ENCODE measurements at places on chromosomes 7 and 10. TPM values are rescaled to one million over a fixed set of nuclear protein-coding genes. Genes with fewer than 3 reads are reported as not detected.

The TCF7L2 gene
- polyA plus RNA-seq, result 1.8 TPM

The SPDYE5 gene
- 0.58 TPM for polyA plus RNA-seq

DNA sequence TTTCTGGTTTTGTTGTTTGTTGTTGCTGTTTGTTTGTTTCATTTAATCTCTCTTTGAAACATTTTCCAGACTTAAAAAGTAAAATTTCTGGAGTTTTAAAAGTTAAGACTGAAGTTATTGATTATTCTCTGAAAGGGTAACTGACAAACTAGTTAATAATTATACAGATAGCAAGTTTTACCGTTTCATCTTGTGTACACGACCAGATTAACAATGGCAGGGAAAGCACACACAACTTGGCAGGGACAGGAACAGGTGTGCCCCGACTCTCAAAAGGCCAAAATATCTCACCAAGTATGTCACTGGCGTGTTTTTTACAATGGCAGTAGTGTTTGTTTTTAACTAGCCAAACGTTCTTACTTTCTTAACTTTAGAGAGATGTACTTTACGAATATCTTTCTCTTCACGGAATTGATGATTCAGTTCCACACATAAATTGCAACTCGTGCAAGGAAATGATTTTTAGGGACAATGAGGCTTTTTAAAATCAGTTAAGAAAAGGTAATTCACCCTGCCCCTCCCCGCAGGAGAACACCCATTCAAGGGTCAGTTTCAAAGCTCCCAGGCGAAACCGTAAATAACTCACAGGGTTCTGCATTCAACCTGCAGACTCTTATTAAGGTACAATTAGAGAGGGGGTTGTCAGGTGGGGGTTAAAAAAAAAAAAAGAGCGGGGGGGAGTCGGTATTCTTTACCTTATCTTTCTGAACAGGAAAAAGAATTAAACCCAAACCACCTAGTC lies 3.5 kb downstream of the CTBP2 start:
- DNase-seq, result no peak

GRCh38 chr10:101297901-101298486 lies 56.0 kb upstream of the BTRC start:
- DNase-seq, result peak; percentile 76

GRCh38 chr10:90526721-90527120 lies 331.1 kb downstream of the HTR7 start:
- no peak for DNase-seq

DNA sequence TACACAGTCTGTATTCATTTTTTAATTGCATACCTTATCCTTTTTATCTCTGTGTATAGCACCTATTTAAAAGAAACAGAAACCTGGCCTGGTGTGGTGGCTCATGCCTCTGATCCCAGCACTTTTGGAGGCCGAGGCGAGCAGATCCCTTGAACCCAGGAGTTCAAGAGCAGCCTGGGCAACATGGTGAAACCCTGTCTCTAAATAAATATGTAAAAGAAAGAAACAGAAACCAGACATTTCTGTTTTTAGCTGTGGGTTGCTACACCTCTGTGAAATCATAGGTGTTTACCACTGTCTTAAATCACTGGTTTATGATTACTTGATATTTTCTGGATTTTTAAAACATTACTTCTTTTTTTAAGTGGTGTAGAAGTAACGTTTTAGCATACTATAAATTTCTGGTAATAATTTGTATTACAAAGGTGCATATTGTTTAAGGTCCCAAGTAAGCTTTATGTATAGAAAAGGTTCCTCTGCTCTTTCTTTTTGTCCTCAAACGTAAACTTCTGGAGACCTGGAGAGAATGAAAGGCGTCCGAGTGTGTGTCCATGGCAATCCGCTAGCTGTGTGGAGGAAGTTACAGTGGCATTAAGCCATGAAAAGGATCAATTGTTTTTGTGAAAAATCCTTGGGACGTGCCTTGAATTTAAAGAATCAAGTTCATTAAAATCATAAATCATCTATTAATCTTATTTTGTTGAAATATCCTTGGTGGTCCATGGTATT lies 41.1 kb downstream of the PTPRZ1 start:
- DNase-seq, result no peak

DNA sequence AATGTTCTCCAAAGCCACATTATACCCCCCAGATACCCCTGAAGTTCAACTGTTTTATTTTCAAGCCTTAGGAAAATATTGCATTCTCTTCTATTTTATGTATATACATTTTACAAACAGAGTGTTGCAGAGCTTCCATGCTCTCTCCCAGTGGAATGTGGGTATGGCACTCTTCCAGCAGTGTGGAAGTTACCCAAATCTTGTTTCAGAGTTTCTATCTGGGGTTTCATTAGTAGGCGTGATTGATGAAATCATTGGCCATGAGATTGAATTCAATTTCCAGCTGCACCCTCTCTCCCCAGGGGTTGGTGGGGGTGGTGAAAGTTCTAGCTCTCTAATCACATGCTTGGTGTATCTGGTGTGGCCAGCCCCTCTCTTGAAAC lies 350.4 kb downstream of the RPS24 start:
- DNase-seq, result no peak

The SPDYE2B gene
- polyA plus RNA-seq, result 0.28 TPM

The ADAMTS14 gene
- 0.06 TPM for polyA plus RNA-seq

GRCh38 chr7:74561898-74562613 lies 95.5 kb upstream of the GTF2I start:
- no peak for DNase-seq

DNA sequence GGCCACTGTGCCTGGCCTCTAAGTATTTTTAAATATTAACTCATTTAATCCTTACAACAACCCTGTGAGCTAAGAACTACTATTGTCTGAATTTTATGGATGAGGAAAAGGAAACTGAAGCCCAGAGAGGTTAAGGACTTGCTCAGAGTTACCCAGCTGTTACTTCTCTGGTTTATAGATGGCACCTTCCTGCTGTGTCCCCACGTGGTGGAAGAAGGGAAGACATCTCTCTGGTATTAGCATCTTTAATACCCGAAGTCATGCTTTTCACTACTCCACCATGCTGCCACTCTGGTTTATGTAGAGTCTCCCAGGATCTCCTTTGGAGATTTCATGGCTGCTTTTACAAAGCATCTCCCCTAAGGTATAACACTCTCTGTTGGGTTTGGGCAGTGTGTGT lies 105.5 kb upstream of the MKLN1 start:
- no peak for DNase-seq

DNA sequence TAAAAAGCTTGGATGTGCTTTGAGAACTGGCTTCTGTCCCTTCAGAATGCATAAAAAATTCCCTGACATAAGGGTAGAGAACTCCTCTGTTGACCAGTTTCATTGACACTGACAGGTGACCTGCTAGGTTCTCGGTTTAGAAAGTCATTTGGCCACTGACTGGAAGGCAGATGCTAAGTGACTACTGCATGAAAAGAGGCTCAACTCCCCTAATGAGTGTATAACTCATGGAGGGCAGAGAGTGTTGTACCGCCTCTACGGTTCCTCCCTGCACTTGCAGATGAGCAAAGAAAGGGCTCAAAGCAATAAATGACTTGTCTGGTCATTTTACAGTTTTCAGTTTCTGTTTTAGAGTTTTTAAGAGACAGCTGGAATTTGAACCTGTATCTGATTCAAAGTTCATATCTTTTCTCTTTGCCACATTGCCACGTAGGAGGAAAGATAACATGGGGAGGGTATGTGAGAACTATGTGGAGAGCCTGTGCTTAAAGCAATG lies 2.9 kb upstream of the FGL2 start:
- DNase-seq, result no peak

- DNase-seq, result peak; percentile 22
Measured at GRCh38 chr7:142496545-142496991, 238.7 kb upstream of the PRSS58 start.

DNA sequence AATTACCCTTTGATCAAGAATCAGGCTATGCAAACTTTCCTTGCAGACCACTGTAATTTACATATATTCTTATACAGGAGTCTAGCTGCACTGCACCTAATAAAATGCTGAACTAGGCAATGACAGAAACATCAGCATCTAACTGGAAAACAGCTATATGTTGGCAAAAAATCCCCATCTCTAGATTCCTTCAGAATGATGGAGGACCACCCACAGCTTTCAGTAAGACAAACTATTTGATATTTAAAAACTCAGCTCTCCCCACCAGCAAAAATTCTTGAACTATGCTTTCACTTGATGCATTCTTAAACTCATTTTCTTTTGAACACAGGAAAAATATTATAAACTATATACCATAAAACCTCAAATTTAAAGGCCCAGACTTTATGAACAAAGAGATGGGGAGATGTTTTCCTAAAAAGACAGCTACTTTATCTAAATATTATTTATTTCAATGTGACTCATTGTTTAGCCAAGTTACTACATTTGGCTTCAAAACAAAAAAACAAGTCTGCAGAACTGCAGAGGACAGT lies 77.4 kb downstream of the SEMA3C start:
- DNase-seq, result no peak

GRCh38 chr10:131252567-131253276 lies 58.8 kb downstream of the TCERG1L start:
- no peak for DNase-seq

DNA sequence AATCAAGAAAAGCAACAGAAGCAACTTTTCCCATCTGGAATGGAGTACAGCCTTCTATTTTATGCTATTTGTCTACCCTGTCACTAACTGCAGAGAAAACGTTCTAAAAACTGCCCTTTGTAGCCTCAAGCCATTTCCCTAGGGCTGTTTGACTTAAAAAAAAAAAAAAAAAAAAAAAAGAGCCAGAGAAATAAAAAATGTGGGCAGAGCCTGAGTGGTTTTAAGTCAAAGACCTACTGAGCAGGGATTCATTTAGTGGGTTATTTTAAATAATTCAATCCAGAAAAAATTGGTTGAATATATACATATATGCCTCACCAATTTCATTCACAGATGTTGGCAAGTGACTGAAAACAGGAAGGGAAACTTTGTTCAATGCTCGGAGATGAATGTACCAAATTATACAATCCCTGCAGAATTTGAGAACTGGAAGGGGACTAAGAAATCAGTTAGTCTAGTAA lies 75.2 kb downstream of the PPP1R3C start:
- no peak for DNase-seq

DNA sequence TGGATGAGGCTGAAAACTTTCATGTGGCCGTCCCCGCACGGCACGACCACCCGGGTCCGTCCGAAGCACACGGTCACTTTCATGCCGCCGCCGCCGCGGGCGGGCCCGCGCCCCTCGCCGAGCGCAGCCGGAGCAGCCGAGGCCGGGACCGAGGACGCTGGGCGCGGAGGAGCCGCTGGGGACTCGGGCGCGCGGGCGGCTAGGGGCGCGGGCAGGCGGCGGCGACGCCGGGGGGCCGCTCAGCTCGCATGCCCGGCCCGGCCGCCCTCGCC lies 247 bp downstream of the PARD3 start:
- DNase-seq, result no peak

DNA sequence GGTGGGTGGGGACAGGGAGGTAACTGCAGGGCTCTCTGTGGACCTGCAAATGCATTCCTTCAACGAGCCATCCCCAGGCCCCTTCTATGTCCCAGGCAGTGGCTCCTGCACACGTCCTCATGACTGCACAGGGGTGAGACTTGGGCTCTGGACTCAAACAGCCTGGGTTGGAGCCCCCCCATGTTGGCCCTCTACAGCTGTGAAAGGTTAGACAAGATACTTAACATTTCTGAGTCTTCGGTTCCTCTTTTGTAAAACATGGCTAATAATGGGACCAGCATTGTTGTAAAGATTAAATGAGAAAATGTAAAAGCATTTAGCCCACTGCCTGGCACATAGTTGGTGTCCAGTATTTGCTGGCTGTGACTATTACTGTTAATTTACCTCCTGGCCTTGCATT lies 41.8 kb downstream of the CHST3 start:
- DNase-seq, result no peak

DNA sequence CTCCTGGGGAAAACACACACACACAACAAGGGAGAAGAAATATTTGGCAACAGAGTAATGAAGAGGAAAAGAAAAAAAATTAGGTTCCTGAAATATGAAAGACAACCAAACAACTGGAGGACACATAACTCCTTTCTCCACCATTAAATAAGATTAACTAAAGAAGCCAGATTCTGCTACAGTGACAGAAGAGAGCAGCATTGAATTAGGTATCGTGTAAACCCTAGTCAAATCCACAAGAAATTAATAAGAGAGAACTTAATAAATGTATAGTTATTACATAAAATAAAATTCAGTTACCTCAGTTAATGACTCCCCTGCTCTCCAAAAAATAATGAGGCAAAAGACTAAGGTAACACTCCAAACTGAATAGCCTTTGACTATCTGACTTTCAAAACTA lies 306.7 kb downstream of the CRPPA start:
- DNase-seq, result no peak

The VSTM2A gene
- polyA plus RNA-seq, result not detected

DNA sequence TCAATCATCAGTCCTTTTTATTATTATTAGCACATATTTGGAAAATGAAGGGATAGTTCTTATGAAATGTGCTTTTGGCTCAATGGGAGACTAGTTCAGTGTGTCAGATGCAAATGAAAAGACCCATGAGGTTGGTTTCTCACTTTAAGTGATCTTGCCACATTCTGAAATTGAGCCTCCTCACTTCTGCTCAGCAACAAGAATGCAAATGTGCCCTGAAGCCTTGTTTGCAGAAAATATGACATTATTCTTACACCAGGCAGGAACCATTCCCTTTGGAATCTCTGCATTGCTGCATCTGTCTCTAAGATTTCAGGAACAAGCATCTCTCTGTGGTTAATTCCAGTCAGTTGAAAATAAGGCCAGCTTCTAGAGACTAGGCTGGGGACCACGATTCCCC lies 186.1 kb upstream of the PLPP4 start:
- DNase-seq, result no peak

DNA sequence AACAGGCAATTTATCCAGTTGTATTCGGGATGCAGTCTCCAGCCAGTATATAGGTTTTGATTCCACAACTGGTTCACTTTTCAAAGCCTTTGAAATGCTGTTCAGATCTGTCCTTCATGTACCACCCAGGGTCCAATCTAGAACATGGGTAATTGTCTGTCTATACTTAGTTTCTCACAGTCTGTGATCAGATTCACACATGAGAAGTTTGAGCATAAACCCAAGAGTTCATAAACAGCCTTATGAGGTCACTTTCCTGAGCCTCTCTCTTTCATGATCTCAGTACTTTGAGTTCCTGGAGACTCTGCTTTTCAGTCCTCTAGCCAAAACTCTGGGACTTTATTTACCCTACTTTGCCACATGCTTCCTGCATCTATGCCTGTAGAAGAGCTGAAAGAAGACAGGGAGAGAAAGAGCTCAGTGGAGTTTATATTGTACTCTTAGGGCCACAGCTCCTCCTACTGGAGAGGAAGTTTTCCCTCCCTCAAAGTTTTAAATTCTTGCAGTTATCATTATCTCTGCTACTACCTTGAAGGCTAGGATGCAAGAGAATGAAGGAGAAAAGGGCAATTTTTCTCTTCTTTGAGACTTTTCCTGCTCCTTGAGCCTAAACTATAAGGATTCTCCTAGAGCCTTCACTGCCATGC lies 172.0 kb downstream of the ZEB1 start:
- peak; percentile 24 for DNase-seq

- no peak for DNase-seq
Measured at GRCh38 chr10:29265210-29265768, 23.6 kb upstream of the LYZL1 start.

DNA sequence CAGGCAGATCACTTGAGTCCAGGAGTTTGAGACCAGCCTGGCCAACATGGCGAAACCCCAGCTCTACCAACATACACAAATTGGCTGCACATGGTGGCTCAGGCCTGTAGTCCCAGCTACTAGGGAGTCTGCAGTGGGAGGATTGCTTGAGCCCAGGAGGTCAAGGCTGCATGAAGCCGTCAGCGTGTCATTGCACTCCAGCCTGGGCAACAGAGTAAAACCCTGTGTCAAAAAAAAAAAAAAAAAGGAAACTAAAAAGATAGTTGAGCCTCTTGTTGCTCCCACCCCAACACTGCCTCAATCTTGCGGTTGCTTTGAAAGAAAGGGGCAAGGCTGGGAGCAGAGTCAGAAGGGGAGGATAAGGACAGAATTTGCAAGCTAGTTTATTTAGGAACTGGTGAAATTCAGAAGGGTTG lies 69.9 kb downstream of the SYPL1 start:
- no peak for DNase-seq

The GBX1 gene
- not detected for polyA plus RNA-seq
